ENCODE measurements at places on chromosomes 6 and 20.

- DNase-seq: no peak
Measured at GRCh38 chr6:166905013-166905412, 51.3 kb downstream of the RNASET2 start.

DNA sequence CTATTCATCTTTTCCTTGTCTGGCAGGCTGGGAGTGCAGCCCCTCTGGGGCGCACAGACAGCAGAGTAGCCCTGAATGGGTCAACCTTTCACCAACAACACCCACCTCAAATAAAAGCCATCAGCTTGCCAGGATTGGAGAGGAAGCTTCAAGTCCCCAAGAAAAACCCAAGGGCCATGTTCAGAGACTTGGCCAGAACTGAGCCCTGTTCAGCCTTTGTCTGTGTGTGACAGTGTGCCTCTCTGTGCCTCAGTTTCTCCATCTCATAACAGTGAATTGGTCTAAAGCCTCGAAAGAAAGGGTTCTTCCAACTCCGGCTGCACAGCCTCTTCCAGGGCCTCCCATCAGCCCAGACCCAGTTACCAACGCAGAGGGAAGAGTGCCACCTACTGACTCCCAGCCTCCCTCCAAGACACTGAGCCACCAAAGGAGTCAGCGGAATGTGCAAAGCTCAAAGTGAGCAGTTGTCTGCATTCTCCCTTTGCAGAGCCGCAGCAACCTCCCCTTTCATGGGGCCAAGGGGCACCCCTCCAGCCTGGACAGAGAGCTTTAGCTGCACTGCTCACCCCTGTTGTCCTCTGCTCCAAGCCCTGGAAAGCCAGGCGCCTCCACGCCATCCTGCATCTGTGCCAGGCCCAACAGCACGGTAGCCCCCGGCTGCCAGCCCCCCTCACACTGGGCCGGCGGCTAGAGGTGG lies 82.7 kb upstream of the TOP1 start:
- peak; percentile 90 for DNase-seq

GRCh38 chr6:40425192-40425919 lies 161.8 kb downstream of the LRFN2 start:
- DNase-seq: no peak

- no peak for DNase-seq
Measured at GRCh38 chr6:108958900-108959770, 110.9 kb downstream of the ARMC2 start.

- DNase-seq: no peak
Measured at GRCh38 chr20:11195169-11195568, 521.4 kb upstream of the JAG1 start.

- no peak for DNase-seq
Measured at GRCh38 chr6:114432400-114432799, 89.6 kb upstream of the HS3ST5 start.

- DNase-seq: no peak
Measured at GRCh38 chr20:50559856-50560638, 49.9 kb downstream of the PTPN1 start.

DNA sequence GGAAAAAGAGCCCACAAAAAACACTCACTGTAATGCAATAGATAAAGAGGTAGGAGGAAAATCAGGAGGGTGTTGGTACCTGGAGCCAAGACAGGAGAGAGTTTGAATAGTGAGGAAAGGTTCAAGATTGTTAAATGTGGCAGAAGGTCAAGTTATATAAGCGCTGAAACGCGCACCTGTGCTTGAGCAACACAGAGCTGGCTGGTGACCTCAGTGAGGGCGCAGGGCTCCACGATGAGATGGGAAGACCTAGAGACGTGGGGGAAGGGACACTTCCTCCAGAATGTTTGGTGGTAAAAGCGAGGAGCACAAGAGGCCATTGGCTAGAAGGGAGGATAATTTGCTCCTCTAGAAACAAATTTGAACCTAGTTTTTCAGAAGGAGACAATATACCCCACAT lies 4.2 kb upstream of the PPP1R14C start:
- DNase-seq: no peak

DNA sequence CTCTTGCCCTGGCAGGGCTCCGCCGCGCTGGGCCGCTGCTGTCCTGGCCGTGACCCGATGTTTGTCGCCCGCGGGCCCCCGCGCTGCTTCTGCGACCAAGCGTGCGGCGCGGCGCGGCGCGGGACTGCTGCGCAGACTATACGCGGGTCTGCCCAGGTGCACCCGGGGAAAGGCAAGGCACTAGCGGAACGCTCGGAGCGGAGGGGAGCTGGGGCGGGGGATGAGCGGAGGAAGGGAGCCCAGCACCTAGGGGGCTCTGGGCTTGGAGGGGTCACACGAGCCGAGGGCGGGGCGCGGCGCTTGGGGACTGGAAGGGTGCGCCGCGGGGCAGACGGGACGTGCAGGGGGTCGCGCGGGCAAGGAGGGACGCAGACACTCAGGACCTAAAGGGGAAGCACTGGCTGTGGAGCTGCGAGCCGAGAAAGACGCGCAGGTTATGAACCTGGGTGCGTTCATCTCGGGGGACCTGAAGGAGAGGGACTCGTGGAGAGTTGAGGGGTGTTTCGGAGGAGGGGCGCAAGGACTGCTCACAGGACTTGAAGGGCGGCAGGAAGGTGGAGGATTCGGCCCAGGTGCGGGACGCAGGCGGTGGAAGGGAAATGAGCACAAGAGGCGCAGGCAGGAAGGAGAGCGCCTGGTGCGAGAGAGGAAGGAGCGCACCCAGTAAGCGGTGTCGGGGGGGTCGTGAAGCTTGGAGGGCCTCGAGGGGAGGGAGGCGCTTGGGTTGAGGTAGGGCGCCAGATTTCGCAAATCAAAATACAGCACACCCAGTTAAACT lies 40.8 kb upstream of the ZNFX1 start:
- no peak for DNase-seq

GRCh38 chr20:45311589-45312211 lies 3.6 kb upstream of the MATN4 start:
- peak; percentile 59 for DNase-seq

GRCh38 chr6:1608222-1609040 lies 1.3 kb upstream of the FOXC1 start:
- no peak for DNase-seq

DNA sequence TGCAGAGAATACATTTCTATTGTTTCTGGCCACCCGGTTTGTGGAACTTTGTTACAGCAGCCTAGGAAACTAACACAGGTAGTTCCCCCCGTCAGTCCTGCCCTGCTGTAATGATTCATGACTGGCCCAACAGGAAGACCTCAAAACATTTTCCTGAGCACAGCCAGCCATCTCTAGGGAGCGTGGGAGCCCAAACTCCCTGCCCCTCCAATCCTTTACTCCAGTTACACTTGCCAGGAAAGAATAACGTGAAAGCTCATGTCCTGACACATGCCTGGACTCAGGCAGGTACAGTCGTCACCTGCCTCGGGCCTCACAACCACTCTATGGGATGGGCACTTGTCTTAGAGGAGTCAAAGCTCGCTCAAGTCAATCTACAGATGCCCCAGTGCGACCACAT lies 8.4 kb downstream of the TXNDC5 start:
- no peak for DNase-seq

DNA sequence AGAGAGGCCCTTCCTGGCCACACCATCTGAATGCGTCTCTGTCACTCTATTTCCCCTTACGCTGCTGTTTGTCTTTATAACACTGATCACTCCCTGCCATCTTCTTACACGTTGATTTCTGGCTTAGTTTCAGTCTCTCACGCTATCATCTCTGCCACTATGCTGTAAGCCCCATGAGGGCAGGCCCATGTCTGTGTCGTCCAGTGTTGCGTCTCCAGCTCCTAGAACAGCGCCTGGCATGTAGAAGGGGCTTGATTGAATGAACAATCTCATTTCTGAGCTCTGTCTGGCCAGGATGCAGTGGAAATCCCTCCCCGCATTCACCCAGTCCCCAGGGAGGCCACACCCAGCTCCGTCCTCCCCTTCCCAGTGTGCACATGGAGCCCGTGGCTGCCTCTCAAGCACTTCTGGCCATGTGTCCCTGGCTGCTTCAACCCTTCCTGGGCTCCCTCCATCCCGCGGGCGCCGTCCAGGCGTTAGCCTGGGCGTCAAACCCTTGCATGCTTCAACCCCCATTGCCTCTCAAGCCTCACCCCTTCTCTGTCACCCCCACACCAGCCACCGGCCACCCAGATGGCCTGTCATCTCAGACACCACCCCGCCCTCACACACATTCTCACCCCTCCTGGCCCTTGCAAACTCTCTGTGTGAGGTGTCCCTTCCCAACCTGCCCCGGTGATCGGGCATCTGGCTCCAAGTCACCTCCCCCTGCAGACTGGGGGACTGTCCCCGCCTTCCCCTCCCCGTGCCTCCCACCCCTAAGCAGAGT lies 71.1 kb downstream of the SRC start:
- no peak for DNase-seq

GRCh38 chr6:160274871-160275510 lies 16.4 kb upstream of the SLC22A2 start:
- DNase-seq: no peak

- no peak for DNase-seq
Measured at GRCh38 chr20:15039088-15039752, 701.8 kb upstream of the FLRT3 start.

GRCh38 chr20:58017231-58017969 lies 211.1 kb downstream of the ANKRD60 start:
- DNase-seq: peak; percentile 99

- DNase-seq: no peak
Measured at GRCh38 chr6:40986364-40986763, 52.7 kb downstream of the UNC5CL start.

DNA sequence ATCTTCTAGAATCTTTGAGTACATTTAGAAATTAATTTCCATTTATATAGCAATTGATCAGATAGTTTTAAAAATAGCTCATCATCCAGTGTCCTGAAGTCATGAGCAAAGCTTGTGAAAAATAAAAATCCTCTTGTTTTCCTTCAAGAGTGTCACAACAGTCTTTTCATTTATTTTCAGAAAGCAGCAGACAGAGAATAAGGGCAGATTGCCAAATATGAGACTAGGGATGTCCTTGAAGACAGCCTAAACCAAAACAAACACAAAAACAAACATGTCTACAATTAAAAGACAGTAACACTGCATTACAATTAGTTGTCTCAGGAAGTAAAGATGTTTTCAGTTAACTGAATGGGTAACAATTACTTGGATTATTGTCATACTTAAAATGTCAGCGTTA lies 682.8 kb downstream of the TFAP2A start:
- DNase-seq: peak; percentile 56

GRCh38 chr6:28213213-28213523 lies 11.9 kb upstream of the ZSCAN9 start:
- DNase-seq: no peak

GRCh38 chr6:41430875-41431274 lies 95.5 kb downstream of the NCR2 start:
- peak; percentile 80 for DNase-seq

DNA sequence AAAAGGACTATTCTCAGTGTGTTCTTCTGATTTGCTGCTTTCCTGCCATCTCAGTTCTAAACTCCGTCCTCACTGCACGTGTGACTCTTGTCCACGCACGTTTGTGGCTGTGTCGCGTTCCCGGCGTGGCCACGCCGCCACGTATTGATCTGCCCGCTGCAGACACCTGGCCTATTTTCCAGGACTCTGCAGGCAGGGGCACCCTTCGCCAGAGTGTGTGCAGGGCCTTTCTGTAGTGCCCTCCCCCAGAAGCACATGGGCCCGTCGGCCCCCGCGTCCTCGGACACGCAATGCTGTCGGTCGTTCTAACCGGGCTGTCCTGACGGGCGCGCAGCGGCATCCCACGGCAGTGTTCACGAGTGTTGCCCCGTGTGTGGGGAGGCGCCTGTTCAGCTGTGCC lies 87.6 kb downstream of the YTHDF1 start:
- no peak for DNase-seq

DNA sequence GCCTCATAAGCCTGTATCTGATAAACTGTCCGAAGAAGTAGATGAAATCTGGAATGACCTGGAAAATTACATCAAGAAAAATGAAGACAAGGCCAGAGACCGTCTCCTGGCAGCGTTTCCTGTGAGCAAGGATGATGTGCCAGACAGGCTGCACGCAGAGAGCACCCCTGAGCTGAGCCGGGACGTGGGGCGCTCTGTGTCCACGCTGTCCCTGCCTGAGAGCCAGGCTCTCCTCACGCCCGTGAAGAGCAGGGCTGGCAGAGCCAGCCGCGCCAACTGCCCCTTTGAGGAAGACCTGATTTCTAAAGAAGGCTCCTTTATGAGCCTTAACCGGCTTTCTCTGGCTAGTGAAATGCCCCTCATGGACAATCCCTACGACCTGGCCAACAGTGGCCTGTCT lies 33.9 kb upstream of the MTHFD1L start:
- DNase-seq: no peak

GRCh38 chr6:126773112-126773805 lies 345.2 kb upstream of the RSPO3 start:
- no peak for DNase-seq

- DNase-seq: no peak
Measured at GRCh38 chr6:33923857-33924514, 120.2 kb upstream of the MLN start.

DNA sequence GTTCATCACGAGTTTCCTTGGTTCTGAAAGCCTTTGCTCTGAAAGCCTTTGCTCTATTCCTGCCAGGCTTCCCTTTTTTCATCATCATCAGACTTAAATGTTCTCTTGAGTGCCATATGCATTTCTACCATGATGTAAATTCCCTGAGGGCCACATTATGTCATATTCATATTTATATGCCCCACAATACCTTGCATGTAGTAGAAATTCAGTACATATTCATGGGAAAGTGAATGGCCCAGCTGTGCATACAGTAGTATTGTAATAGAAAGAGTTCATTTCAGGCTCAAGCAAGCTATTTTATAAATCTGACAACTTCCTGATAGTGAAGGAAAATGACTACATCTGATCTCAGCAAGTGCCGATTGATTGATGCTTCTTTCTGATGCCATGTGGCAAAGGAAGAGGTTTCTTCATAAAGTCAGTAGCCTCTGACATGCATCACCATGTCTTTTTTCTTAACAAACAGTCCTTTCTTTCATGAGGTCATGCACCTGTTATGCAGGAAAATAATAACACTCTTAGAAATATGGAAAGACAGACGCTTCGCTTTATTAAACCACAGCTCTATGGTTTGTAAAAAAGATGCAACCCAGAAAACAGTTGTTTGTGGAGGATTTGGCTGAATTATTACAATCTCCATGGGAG lies 308.7 kb downstream of the SAMD5 start:
- DNase-seq: no peak

GRCh38 chr20:38067717-38068365 lies 34.3 kb downstream of the RPRD1B start:
- DNase-seq: no peak

DNA sequence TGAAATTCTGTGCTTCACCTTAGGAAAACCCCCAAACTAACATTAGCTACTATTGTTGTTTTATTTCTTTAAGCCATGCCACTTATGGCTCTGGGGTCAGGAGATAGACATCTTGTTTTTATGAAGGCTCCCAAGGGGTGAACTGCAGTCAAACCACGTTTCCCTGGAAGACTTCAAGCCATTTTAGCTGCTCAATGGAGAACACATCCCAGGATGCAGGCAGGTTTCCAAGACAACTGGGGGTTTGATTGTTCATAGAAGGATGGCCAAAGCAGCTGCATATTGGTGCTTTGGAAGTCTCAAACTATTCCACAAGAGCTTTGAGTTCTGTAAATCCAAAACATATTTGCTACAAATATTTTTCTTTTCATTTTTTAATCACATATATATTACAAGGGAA lies 818.0 kb downstream of the MAFB start:
- DNase-seq: no peak

- peak; percentile 17 for DNase-seq
Measured at GRCh38 chr20:51258582-51259165, 235.8 kb upstream of the KCNG1 start.

GRCh38 chr6:34709386-34709785 lies 12.8 kb upstream of the ILRUN start:
- peak; percentile 76 for DNase-seq

Data from COLO829 (cell line).